Stimulated activated CD4-positive, alpha-beta T cell treated with anti-CD3 and anti-CD28 coated beads, Interleukin-4, amount 100 ng/mL, for 48 hours (primary cell): ENCODE measurements at places on chromosomes 5 and 9.

DNA sequence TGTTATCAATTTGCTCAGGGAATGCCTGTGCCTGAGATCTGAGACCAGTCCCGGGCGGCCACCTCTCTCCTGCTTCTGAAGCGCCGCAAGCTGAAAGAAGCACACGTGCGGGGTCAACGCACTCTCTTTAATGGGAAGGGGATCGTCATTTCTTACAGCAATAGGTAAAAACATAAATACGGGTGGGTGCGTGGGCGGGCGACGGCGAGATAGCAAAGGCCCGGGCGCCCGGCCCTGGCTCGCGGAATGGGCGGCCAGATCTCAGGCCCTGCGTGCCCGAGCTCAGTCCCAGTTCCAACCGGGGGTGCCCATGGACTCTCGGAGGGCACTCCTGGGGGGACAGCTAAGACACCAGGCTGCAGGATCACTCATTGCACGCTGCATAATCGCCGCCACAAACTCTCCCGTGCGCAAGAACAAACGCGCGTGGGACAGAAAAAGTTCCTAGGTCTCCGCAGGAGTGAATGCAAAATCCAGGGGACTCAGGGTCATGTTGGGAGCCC is 3.0 kb downstream of the NKX2-5 start:
- no peak for DNase-seq

GRCh38 chr5:157917899-157918809 is 59.2 kb upstream of the CLINT1 start:
- peak; percentile 67 for DNase-seq

DNA sequence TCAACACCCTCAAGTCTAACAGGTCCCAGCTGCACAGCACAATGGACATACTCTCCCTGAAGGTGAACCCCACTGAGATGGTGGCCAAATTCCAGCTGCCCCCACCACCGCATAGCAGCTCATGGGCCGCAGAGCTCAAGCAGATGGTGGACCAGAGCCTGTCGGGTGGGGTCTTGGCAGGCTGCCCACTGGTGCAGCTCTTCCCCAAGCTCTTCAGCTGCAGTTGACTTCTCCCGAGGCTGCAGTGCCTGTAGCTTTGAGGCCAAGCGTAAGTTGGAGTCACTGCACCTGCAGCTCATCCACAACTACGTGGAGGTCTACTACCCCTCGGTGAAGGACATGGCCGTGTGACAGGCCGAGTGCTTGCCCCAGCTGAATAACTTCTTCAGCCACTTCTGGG is 56.6 kb upstream of the SPTLC1 start:
- DNase-seq = no peak

- no peak for DNase-seq
Measured at GRCh38 chr5:153456354-153456753, 34.1 kb upstream of the GRIA1 start.

- DNase-seq = no peak
Measured at GRCh38 chr9:106075960-106076327, 381.6 kb downstream of the TMEM38B start.

GRCh38 chr9:114343471-114344187 is 14.0 kb downstream of the ORM2 start:
- no peak for DNase-seq

DNA sequence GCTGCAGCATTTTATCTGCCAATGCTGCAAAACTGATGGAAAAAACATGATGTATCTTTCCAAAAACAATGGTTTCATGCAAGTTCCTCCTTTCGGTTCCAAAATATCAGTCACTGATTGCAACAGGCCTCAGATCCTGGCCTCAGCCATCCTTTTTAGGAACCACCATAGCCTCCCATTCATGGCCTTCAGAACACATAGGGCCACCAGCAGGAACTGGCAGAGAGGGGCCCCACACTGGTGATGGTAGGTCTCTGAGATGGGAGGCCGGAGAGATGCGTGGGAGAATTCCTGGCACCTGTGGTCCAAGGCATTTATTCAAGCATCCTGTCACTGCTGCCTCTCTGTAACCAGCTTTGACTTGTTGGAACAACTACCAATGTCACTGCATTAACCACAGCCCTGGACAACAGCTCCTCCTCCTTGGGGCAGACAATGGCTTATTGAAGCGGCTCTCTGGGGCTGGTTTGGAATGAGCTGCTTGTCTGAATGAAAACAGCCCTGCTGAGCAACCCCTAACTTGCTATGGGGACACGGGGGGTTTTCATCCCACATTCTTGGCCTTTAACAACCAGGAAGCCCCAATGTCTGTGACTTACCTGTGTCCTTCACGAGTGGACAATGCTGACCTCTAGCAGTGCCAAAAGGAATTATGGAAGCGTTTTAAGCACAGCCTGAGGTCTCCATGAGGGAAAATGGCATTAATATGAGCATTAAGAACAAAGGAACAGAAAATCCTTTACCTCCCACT is 108.1 kb downstream of the LHFPL2 start:
- no peak for DNase-seq

DNA sequence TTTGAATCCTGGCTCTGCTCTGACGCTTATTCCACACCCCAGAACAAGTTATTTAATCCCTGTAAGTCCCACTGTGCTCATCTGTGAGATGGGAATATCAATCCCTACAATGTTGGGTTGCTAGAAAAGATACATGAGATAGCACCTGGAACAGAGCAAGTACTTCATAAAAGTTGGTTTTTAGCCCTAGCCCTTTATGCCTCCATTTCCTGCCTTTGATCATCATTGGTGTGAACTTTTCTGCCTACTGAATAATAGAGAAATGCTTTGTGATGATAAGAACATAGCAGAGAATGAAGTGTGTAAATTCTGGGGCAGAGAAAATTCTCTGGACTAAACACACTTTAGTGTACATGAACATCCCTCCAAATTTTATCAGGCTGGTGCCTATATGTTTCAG is 90.3 kb upstream of the RANBP6 start:
- DNase-seq = no peak

- no peak for DNase-seq
Measured at GRCh38 chr5:82808960-82809359, 268.2 kb downstream of the TMEM167A start.

DNA sequence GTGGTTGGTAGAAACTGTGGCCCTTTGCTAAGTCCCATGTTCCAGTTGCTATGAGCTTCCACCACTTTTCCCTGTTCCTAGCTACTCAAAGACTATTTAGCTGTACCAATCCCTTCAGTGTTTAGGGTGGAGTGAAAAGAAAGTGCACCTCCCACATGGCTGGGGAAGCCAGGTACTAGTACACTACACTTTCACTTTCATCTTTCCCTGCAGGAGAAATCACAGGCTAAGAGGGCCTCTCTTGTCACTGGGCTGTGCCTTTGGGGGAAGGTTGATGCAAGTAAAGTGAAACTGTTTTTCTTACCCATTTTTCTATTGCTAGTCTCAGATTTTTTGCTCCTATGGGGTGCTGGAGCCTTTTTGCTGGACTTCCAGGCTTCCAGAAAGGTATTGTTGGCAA is 33.5 kb upstream of the CKS2 start:
- no peak for DNase-seq

- DNase-seq = no peak
Measured at GRCh38 chr9:113163001-113163400, 12.2 kb downstream of the SLC31A2 start.

DNA sequence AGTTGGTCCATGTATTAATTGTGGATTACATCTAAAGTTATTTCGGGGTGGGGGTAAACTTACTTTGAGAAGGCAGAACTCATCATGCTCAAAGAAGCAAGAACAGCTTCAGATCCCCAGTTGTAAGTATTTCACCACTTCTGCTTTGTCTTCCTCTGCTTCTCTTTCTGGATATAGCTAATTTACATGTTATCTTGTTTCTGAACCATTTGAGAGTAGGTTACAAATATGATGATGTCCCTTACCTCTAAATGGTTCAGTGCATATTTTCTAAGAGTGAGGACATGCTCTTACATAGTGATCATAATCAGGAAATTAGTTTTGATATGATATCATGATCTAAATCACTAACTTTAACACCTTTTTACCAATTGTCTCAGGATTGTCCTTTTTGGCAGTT is 11.9 kb downstream of the TRIO start:
- no peak for DNase-seq

GRCh38 chr5:96961053-96961452 is 25.2 kb downstream of the LNPEP start:
- DNase-seq = no peak

DNA sequence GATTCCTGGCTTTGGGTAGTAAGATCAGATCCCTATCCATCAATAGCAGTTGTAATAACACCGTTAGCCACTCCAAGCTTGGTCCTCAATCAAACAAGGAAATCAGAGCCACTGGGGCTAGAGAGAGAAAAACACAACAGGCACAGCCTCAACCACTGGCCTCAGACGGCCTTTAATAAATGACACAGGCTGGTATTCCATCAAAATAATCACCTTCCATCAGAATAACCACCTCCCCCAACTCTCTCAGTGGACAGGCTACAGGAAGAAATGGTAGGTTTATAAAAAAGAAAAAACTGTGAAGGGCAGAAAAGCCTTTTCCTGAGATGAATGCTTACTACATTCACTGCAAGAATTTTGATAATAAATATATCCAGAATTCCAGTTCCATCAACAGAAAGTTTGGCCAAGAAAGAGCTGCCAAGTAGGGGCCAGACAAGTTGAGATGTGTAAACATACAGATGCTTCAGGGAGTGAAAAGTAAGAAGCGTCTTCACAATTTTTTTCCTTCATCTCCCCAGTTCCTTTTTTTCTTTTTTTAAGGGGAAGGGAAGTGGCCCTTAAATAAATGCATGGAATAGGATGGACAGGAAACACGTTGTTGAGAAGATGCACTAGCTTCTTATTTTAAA is 5.5 kb downstream of the FOXD1 start:
- no peak for DNase-seq

DNA sequence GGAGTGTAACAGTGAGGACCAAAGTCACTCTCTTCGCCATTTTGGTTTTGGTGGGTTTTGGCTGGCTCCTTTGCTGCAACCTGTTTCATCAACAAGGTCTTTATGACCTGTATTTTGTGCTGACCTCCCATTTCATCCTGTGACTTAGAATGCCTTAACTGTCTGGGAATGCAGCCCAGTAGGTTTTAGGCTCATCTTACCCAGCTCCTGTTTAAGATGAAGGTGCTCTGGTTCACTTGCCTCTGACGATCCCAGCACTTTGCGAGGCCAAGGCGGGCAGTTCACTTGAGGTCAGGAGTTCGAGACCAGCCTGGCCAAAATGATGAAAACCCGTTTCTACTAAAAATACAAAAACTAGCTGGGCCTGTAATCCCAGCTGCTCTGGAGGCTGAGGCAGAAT is 1.8 kb upstream of the CKS2 start:
- no peak for DNase-seq

- no peak for DNase-seq
Measured at GRCh38 chr9:94827584-94828304, 101.2 kb downstream of the AOPEP start.

GRCh38 chr5:149632311-149633251 is 51.3 kb downstream of the ARHGEF37 start:
- no peak for DNase-seq

- DNase-seq = no peak
Measured at GRCh38 chr9:105637787-105638395, 24.4 kb upstream of the TAL2 start.

DNA sequence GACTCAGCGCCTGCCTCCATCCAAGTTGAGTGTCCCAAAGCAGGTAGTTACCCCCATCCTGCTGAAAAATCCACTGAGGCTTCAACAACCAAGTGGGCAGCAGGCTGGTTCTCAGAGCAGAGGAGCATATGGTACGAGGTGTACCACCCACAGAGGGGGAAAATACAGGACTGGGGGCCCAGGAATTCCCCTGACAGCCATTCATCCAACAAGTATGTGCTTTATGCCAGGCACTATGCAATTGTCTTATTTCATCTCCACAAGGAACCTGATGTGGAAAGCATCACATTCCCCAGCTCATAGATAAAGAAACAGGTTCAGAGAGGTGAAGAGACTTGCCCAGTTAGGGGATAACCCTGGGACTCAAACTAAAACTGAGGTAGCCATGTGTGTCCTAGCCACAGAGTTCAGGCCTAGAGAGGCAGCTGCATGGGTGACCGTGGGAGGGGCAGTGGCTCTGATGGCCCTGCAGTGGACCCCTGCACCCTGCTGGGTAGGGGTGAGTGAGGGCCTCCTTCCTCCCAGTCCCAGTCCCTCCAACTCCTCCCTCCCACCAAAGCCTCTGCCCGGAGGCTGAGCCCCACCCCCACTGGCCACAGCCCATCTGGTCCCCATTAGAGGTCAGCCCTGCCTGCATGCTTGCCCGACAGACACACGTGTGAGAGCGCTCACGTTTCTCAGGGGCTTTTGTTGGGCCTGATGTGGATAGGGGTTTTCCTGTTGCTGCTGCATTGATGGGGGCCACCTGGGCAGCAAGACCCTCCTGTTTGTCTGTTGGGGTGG is 11.5 kb downstream of the PDLIM4 start:
- no peak for DNase-seq

- DNase-seq = no peak
Measured at GRCh38 chr9:111838439-111838838, 43.7 kb upstream of the SHOC1 start.

GRCh38 chr9:125674981-125675973 is 31.7 kb downstream of the MAPKAP1 start:
- DNase-seq = no peak

DNA sequence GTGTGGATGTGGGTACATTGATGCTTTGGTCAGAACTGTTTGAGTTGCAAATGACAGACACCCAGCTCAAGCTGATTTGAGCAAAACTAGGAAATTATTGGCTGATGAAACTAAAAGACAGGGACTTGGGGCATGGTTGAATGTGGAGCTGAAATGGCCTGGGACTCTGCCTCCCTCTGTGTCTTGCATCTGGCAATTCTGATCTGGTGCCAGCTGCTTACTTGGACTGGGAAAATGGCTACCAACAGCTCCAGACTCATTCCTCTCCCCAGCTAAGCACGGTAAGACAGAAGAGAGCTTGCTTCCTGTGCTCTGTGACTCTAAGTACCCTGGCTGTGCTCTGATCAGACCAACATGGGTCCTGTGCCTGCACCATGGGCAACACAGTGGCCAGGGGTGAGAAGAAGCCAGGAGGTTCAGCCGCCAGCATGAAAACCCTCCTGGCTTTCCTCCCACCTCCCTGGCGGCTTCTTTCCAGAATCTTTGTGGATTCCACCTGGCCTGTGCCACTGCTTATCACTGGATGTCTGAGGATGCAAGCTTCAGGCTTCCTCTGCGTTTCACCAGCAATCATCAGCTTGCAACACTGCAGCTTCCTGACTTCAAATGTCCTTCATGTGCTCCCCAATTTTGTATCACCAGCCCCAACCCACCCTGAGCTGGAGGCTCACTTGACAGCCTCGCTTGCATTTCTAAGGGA is 44.1 kb downstream of the C5orf15 start:
- no peak for DNase-seq

DNA sequence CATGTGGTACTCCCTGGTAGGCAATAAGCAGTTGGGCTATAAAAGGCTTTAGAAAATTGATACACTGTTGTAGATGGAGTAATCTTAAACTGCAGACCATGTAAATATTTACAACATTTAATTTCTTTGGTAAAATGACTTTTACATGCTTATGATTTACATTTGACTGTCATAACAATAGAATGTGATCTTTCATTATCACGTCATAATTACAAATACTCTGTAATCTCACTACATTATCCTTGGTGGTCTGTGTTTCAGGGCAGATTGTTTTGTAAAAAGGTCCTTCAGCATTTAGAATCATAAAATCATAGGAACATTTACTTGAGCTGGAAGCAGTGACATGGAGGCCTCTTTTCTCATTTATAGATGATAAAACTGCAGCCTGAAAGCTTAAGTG is 73.3 kb upstream of the PRRC1 start:
- no peak for DNase-seq

GRCh38 chr5:134092875-134093274 is 21.6 kb upstream of the TCF7 start:
- DNase-seq = no peak
